ENCODE measurements at places on chromosomes 7 and 10.

DNA sequence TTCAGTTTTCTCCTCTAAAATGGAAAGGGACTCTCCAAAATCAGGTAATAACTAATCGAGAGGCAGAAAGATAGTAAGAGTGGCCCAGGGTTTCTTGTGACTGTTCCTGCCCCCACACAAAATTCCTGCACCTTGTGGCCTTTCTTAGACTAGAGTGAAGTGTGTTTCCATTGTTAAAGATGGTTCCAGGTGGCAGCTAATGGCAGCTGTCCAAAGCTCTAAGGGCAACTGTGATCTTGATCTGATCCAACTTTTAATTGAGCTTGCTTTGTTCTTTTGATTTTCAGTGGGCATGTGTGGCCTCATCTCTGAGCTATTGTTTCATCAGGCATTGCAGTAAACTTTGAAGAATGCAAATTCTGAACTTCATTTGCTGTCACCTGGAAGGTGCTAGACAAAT, 19.4 kb downstream of the ACSL5 start:
- DNase-seq, result no peak

DNA sequence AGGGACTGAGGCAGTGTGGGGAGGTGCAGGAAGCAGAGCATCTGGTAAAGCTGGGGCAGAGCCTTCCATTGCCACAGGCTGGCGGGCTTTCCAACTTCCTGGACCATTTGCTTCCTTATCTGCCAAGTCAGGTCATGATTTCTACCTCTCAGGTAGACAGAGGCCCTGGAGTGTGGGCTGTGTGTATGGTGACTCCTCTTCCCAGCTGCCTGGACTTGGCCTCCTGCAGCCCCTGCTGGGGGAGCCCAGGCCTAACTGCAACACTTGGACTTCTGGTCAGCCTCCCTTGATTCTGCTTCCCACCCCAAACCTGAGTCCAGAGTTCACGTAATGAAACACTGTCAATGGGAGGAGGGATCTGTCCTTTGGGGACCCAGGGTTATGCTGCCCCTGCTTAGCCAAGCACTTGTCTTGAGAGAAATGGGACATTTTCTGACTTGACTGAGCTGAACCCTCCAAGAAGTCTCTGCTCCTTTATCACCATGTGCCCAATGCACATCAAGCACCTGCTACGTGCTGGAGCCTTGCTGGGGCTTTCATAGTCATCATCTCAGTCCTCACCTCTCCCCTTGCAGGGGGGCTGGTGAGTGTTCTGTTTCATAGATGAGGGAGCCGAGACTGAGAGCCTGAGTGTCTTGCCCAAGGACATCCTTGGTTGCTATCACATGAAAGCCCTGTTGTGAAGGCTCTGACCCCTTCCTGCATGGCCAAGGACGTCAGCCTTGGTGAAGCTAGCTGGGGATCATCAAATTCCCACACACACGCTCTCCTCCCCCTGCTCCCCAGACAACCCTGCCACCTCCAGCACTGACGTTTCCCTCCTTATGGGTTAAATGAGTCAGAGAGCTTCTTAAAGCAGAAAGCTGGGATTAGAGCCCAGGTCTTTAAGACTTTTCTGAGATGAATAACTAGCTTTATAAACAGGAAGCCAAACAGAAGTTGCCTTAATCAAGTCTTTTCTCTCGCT, 3.4 kb downstream of the CLEC2L start:
- DNase-seq, result no peak

DNA sequence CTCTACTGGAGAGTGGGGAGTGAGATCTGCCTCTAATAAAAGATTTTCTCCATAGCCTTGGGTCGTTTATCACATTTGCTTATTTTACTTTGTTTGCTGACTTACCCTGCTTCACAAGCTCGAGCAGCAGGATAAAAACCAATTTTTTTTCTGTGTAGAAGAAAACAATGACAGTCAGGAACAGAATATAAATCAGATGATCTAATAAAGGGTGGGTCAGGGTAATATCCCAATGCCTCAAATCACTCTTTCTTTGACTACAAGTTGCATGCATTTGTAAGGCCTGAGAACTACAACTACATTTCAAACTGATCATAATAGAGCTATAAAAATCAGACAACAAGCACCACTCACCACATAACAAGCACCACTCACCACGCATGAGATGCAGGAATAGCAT, 174.4 kb upstream of the ADARB2 start:
- no peak for DNase-seq

GRCh38 chr7:73894733-73895551, 34.0 kb downstream of the TMEM270 start:
- DNase-seq, result peak; percentile 96

DNA sequence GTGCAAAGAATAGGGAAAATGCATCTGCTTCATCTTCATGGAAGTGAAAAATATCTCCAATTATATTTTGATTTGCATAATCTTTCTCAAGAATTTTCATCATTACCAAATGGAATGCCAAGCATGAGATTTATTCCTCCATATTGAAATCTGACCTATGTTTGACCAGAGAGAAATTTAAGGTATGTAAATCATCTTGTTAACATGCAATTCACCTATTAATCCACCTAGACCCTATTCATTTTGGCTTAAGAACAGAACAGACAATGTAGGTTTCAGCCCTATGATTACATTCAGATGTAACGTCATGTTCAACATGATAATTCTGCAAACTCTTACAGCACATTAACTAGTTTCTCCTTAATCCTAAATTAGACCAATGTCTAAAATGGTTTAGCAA, 30.8 kb upstream of the TMEM140 start:
- no peak for DNase-seq

DNA sequence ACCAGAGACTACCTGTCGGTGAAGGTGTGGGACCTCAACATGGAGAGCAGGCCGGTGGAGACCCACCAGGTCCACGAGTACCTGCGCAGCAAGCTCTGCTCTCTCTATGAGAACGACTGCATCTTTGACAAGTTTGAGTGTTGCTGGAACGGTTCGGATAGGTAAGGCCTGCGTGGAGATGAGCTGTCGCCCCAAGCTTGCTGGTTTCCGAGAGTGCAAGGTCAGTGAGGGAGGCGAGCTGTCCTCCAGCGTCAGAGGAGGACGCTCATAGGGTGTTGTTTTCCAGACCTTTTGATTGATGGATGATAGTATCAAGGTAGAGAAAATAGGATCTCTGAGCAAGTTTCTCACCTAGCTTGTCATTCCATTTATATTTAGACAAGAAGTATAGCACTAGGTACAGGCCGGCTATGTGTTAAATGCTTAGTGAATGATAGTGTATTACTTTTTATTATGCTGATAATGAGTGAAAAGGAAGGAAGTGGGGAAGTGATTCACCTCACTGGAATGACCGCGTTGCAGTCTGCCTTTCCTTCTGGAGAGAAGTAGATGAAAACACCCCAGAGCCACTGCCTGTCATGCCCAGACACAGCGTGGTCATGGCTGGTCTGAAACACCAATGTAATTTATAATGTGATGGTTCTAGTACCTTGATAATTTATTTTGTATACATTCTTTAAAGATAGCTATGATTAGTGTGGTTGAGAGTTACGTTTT, 33.9 kb downstream of the BNIP3 start:
- peak; percentile 71 for DNase-seq

DNA sequence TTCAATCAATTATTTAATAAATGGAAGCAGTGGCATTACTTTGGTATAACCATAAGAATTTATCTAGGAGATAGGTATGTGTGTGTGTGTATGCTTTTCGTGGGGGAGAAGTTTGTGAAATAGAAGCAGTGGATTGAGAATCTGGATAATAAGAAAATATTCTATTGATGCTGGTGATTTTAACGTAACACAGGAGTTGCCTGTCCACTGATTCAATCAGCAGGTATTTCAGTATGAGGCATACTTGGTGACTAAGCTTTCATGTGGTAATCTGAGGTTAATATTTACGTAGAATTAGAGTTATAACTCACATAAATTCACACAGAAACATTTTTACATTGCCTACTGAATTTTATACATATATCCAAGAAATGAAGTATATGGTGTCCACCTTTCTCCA, 568.0 kb downstream of the ZWINT start:
- DNase-seq, result peak; percentile 4

DNA sequence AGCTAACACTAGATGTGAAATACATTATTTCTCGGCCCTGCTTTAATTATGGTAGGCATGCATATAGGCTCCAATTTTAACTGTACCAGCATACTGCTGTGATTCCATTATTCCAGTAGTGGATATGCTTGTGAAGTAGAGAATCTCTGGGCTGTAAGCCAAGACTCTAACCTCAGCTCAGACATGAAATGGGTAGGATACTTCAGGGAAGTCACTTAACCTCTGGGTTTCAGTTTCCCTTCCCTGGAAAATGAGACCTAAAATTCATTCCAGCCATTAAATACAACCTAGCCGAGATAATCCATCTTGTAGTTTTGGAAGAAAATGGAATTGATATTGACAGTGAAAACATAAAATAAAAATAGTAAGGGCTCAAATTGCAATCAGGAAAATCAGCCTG, 59.6 kb upstream of the TRIL start:
- DNase-seq, result peak; percentile 31

GRCh38 chr7:1941464-1942242, 271.6 kb downstream of the ELFN1 start:
- DNase-seq, result no peak

- DNase-seq, result peak; percentile 86
Observed at GRCh38 chr10:110399106-110399964, 94.6 kb upstream of the SMNDC1 start.

All from urothelium cell line (cell line).